Stimulated activated CD4-positive, alpha-beta T cell treated with anti-CD3 and anti-CD28 coated beads, TNF-alpha, amount 100 ng/mL, for 1 hour (primary cell): ENCODE measurements at places on chromosomes 2 and 18.

DNA sequence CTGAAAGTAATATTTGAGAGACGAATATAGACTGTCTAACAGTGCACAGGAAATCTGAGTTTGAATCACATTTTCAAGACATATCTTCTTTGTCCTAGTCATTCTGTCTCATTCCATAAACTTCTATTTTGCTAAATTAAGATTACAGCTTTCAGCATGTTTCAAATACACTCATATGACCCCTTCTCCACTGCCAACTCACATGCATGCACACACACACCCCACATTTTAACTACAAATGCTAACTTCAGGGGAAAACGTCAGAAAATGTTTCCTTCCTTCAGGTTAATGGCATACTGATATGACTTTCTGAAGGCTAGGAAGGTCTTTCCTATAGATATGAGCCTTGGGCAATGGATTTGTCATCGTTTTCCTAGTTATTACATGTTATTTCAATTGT, 373.7 kb downstream of the RBM43 start:
- no peak for DNase-seq

DNA sequence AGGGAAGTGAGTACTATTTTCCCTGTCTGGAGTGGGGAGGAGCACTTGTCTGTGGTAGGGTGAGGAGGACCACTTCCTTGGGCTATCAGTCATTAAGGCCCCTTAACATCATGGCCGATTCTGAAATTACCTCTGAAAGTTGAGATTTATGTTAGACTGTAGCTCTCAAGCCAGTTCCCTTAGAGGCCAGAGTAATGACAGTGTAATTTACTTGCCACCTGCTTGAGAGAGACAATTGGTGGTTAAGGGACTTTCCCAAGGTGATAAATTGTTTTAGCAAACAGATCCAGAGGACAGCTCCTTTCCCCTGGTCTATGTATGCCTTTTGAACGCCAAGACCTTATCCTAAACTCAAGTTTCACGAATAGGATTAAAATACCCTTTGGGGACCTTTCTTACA, 56.1 kb downstream of the NEDD4L start:
- no peak for DNase-seq

DNA sequence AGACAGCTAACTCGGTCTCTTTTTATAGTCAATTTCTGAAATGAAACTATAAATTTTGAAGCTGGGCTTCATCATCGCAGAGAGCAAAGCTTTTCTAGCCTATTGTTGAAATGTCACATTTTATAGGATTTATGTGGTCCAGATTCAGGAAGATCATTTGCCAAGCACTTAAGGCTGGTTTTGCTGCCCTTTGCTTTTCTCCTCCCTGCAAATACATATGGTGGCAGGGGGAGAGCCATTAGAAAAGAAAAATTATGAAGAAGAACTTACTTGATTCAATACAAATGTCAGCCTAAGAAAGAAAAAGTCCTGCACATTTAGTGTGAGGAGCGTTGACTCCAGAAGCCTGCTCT, 206.9 kb upstream of the NRP2 start:
- no peak for DNase-seq

GRCh38 chr18:27695503-27695902, 481.4 kb downstream of the CDH2 start:
- DNase-seq = no peak

GRCh38 chr2:211516537-211516936, 960.1 kb downstream of the CPS1 start:
- DNase-seq = no peak

- no peak for DNase-seq
Observed at GRCh38 chr18:79717059-79717458, 37.5 kb downstream of the CTDP1 start.
